ENCODE measurements at places on chromosomes 2 and 18. TPM values are rescaled to one million over a fixed set of nuclear protein-coding genes. Genes with fewer than 3 reads are reported as not detected.
A peak's percentile ranks its signal among the peaks of the same experiment; 100 is the strongest.

DNA sequence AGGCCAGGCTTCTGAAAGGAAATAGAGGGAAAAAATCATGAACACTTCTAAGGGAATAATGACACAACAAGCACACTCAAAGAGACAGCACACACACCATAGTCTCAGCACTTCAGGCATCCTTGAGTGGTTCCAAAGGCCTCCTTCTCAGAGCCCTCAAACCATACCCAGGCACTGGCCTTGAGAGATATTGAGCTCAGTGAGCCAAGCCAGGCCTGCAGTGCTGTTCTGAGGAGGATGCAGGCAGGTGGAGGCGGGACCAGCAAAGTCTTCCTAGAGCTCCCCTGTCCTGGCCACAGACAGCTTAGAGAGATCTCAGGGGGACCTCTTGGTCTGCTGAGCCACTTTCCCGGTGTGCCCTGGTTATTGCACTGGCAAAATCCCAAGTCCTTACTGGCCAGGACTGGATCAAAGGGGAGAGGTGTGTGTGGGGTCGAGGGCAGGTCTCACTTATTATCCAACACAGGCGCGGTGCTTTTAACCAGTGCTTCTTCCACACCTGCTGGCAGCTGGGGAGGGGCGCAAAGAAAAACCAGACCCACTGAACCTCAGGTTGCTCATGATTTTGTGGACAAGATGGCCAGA lies 86.8 kb upstream of the HAAO start:
- no peak for DNase-seq

DNA sequence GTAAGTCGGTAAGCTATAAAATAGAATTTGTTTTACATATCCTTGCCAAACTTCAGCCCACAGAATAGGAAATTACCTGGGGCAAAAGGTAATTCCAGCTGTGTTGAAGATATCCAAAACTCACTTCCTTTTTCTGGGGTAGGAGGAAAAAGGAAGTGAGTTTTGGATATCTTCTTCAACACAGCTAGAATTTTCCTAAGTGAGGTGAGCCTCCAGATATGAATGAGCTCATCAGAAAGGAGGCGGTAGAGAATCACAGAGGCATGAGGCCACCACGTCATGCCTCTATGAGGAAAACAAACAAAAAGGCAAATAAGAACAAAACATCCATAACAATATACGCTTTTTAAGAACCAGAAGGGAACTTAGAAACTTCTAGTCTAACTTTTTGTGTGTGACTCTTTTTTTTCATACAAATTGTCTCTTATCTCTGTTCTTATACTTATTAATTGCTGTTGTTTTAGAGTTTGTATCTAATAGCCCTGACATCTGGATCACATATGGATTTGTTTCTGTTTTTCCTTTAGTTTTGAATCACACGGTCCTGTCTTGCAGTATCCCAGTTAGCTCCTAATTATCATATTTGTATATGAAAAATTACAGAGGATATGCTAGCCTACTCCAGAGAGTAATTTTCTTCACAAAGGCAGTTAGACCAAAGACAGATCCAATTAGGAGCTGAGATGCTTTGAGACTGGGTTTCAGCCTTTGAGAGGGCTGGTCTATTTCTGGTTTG lies 104.5 kb downstream of the RBM43 start:
- no peak for DNase-seq

- no peak for DNase-seq
Observed at GRCh38 chr2:8119782-8120505, 561.9 kb upstream of the ID2 start.

DNA sequence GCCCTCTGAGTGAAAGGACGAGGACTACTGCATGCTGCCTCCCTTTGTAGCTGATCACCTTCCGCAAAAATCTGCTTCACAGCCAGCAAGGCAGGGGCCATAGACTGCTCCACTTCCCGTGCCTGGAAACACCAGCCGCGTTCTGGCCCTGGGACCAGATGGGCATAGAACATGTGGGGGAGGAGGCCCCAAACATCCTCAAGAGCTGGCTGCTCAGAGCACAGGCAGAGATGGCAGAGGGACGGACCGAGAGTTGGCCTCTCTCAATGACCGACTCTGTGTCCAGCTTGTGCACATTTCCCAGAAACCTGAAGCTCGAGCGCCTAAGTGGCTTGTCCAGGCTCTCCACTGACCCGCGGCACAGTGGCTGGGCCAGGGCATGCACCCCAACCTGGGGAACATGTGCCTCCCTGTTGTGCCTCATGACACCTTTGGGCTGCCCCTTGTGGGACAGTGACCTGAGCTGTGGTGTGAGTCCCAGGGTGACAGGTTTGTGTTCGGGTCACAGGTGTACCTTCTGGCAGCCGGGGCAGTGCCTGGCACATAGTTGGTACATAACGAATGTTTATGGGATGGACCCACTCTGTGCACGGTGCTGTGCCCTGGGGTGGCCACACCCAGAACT lies 9.1 kb downstream of the KCNF1 start:
- DNase-seq, result no peak

- no peak for DNase-seq
Observed at GRCh38 chr2:43426305-43427031, 169.4 kb downstream of the THADA start.

GRCh38 chr18:55161916-55162315 lies 202.7 kb upstream of the CCDC68 start:
- DNase-seq, result peak; percentile 32

- DNase-seq, result no peak
Observed at GRCh38 chr2:226766352-226767055, 33.1 kb downstream of the IRS1 start.

DNA sequence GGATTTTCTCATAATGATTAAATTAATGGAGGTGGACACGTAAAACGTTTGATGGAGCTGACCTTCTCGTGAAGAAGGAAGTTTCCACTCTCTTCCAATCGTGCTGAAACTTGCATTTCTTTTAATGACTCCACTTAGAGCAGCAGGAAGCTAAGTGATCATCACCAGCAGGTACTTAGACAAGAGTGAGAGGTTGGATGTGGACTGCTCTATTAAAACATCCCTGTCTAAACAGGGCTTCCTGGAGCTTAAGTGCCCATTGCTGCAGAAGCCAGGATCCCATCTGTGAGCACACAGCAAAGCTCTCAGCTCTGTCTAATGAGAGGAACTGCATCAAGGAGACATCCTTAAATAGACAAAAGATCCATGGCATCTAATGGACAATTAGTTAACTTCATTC lies 1539.5 kb upstream of the CELF4 start:
- no peak for DNase-seq

DNA sequence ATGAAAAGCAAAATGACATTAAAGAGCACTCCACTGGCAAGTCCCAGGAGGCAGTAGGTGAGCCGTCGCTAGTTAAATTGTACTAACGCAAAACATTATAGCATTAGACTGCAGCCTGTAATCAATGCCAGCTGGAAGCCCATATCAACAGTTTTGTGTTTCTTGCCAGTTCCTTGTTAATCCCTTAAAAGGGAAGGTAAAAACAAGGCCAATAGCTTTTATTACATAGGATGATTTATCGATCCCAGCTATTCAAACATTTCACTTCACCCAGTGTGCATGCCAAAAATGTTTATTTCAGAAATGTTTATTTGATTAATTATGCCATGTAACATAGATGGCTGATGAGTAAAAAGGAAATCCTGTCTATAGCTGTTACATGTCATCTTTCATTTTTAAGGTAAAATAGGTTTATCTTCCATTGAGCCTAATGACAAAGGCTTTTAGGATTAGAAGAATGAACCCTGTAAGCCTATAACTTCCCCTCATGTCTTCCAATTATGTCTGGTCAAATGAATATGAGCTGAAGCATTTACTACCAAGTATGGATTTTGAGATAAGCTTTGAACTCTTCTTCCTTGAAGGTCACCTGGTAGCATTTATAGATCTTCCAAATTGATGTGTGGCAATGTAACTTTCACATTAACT lies 591.2 kb downstream of the RNF144A start:
- no peak for DNase-seq

DNA sequence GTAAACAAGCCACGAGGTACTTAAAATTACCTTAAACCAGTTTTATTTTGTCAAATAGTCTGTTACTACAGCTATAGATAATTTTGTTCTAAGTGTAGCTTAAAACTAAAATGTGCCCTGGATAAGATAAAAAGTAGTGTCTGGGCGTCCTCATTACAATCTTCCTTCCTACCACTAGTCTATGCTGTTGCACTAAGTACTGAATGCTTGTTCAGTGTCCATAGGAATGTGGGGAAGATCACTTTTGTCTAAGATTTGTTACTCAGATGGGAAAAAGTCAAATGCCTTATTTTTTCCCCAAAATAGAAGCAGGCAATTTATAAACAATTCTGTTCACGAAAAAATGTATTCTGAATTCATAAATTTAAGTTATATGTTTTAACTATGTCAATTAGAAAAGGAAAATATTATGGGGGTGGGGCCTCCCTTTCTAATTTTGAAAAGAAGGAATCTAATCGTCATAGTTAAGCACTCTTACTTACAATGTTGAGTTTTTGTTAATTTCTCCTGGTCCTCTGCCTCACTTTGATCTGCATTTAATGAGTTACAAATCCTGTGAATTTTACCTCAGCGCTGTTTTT lies 140.4 kb upstream of the VRK2 start:
- no peak for DNase-seq

DNA sequence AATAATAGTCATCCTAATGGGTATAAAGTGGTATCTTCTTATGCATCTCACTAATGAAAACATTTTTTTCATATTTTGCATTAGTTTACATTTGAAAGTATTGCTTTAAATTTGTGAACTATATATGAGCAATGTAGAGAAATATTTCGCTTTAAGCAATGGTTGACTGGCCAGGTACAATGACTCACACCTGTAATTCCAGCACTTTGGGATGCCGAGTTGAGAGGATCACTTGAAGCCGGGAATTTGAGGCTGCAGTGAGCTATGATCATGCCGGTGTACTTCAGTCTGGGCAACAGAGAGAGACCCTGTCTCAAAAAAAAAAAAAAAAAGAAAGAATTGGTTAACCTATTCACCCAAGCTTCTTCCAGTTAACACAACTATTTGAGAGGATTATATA lies 15.1 kb downstream of the ZCCHC2 start:
- DNase-seq, result no peak

DNA sequence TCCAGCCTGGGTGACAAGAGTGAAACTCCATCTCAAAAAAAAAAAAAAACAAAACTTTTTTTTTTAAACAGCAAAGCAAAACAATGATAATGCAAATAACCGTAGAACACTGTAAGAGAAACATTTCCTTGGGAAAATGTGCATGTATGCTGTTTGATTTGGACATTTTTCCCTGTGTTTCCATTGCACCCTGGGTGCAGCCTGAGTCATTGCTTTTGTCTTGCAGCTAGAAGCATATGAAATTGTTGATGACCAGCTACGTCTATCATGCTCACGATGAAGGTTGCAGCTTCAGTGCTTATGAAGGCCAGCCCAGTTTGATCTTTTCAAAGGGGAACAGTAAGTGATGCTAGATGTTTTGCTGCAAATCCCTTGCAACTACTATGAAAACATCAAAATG lies 41.5 kb downstream of the MOGAT1 start:
- no peak for DNase-seq

DNA sequence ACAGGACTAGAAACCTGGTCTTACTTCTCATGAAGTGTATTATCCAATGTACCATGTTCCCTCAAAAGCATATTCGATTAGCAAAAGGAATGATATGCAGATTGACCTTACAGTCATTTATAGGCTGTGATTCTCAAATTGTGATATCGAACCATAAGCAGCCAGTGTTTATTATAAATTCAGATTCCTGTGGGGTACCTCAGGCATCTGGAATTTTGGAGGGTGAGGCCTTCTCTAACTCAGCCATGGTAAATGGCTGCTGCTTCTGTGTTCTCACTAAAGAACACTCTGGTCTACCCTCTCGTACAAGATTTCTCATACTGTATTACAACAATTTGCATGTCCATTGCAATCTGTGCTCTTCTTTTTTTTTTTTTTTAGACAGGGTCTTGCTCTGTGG lies 84.5 kb downstream of the PRPF40A start:
- DNase-seq, result no peak

DNA sequence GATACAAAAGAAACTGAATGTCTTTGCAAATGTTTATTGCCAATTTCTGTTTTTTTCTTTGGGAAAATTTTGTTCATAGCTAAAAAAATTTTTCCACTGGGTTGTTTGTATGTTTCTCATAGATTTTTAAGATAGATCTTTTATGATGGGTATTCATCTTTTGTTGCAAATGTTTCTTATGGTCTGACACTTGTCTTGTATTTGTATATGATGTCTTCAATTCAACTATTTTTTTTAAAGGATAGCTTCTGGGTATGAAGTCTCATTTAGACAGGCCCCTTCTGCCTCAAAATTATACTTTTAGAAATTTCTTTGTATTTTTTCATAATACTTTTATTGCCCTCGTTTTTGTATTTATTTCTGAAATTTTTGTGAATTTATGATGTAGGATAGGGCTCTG lies 73.8 kb downstream of the KCTD1 start:
- DNase-seq, result no peak

- no peak for DNase-seq
Observed at GRCh38 chr18:79965119-79965902, 868 bp downstream of the HSBP1L1 start.

- no peak for DNase-seq
Observed at GRCh38 chr18:63795606-63796005, 20.4 kb downstream of the SERPINB7 start.

- DNase-seq, result no peak
Observed at GRCh38 chr2:119943058-119943457, 69.8 kb upstream of the EPB41L5 start.

- no peak for DNase-seq
Observed at GRCh38 chr2:71235930-71236587, 9.2 kb upstream of the PAIP2B start.

GRCh38 chr18:13401826-13402225 lies 183.3 kb downstream of the LDLRAD4 start:
- DNase-seq, result no peak

GRCh38 chr2:176122052-176122682 lies 352 bp upstream of the HOXD9 start:
- no peak for DNase-seq

DNA sequence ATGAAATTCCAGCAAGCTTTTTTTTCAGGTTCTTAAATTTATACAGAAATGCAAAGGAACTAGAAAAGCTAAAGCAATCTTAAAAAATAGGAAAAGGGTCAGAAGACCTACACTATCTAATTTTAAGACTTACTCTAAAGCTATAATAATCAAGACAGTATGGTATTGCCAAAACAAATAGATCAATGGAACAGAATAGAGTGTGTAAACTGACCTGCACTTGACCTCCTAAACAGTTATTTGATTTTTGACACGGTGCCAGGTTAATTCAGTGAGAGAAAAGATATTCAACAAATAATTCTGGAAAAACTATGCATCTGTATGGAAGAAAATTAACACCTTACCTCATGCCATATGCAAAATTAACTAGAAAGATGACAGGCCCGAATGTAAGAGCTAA lies 73.6 kb downstream of the OLA1 start:
- DNase-seq, result no peak

- DNase-seq, result peak; percentile 46
Observed at GRCh38 chr2:200305797-200306195, 697 bp upstream of the SPATS2L start.

The UCN gene
- 0.55 TPM for total RNA-seq

The RTP5 gene
- total RNA-seq, result not detected

The CELF4 gene
- total RNA-seq, result 0.52 TPM

The DSG4 gene
- total RNA-seq, result not detected

The LINC00305 gene
- total RNA-seq, result not detected

The LCT gene
- total RNA-seq, result not detected

Data from left ventricle myocardium superior (tissue), 1 donor.